ENCODE measurements at places on chromosomes 2 and 18.

- no peak for DNase-seq
Observed at GRCh38 chr2:16624436-16624780, 41.2 kb downstream of the CYRIA start.

- DNase-seq: no peak
Observed at GRCh38 chr2:68222287-68222686, 30.0 kb downstream of the PPP3R1 start.

- no peak for DNase-seq
Observed at GRCh38 chr2:167986223-167986622, 261.2 kb downstream of the STK39 start.

DNA sequence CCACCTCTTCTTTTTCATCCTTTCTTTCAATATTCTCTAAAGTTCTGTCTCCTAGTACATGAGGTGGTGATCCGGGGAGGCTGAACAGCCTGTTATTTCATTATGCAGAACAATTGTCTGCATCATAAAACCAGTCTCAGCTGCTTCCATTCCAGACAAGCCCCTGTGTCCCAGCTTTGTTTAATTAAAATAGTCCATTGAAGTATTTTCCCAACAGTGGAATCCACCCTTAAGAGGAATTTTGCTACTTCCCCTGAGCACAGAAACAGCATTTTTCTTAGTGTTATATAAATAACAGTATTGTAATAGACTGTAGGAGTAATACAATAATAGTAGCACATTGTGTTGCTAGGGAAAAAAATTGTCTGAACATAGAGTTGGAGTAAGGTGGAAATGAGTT, 395.4 kb upstream of the TCF4 start:
- no peak for DNase-seq

Data from KBM-7 (cell line).